ENCODE measurements at places on chromosomes 4 and X.

DNA sequence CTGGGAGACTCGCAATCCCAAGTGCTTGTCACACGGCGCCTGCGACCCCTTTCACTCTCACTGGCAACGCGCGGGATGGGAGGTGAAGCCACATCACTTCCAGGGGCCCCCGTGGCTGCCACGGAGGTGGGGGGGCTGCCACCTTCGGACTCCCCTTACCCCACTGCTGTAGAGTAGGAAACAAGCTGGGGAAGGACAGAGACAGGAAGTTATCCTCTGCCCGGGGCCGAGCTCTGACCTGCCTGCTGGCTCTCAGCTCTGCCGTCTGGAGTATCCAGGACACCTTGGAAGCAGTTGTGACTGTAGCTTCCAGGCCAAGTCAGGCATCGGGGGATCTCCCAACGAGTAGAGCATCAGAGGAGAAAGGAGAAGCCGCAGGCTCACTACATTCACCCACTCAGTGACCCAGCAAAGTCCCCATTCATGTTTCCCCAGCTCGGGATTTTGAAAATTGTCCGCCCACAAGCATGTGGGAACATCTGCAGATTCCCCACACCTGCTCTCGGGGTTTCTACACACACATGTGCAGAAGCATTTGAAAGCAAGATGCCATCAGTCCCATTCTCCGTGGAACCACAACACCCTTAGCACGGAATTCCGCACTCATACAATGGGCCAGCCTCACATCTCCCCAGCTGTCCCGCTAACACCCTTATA lies 10.8 kb downstream of the PDZD4 start:
- DNase-seq: no peak

DNA sequence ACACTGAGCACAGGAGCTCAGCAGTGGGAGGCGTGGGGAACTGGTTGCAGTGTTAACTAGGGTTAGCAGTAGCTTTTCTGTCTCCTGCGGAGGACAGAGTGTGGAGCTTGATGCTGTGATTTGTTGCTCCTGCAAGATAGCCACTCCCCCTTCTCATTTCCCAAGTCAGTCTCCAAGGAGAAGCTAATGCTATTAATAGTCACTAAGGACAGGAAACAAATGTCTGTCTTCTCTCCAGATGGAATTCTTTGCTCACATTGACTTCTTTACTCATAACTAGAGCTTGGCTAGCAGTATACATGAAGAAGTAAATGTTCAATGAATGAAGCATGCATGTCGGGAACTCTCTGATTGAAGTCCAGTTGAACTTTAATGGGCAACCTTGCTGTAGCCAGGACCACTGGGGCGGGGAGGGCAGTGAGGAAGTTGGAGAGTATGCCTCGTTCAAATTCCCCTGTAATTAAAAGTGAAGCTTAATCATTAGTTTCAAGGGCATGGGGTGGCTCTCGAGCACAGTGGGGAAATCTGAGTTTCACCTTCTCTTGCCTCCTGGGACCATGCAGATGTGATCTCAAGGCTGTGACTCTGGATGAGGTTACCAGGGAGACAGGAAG lies 156.6 kb upstream of the SCML1 start:
- no peak for DNase-seq

- no peak for DNase-seq
Observed at GRCh38 chr4:930028-930551, 2.0 kb downstream of the GAK start.

GRCh38 chrX:74458736-74459135 lies 37.4 kb downstream of the SLC16A2 start:
- no peak for DNase-seq

DNA sequence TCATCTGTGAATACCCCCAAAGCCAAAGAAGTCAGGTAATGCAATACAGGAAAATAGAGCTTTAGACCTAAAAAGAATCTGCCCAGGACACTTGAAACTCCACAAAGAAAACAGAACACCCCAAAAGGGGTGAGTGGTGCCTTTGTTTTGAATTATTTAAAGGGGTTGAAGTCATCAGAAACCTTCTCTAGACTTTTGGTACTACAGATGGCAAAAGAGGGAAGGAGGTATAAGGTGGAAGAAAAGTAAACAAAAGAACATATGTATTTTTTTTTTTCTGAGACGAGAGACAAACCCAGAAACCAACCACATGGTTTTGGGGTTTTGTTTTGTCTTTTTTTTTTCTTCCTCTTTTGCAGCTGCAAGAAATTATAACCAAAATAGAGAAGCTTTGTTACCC lies 1477.8 kb downstream of the C4orf33 start:
- no peak for DNase-seq

- DNase-seq: no peak
Observed at GRCh38 chrX:103530545-103530944, 11.3 kb upstream of the RAB40A start.

GRCh38 chrX:10677490-10677889 lies 57.1 kb upstream of the MID1 start:
- DNase-seq: no peak

- no peak for DNase-seq
Observed at GRCh38 chrX:77561372-77561771, 114.2 kb downstream of the FGF16 start.

DNA sequence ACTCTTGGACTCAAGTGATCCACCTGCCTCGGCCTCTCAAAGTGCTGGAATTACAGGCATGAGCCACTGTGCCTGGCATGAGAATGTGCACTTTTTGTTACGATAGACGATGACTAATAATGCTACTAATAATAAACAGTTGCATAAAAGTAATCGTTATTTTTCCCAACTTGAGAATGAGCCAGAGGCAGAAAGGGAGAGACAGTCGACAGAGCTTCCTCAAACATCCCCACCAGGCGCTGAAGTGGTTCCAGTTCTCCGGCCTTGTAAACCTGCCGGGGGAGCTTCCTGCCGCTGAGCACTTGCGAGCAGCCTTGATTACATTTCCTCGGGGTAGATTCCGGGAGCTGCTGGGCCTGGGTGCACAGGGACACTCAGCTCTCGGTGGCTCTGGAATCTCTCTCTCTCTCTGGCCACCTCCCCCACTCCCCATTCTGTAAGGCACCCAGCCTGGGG lies 8.9 kb upstream of the HTRA3 start:
- DNase-seq: no peak

GRCh38 chr4:81449015-81449414 lies 22.7 kb downstream of the RASGEF1B start:
- no peak for DNase-seq

- no peak for DNase-seq
Observed at GRCh38 chr4:93770201-93770600, 58.4 kb upstream of the ATOH1 start.

DNA sequence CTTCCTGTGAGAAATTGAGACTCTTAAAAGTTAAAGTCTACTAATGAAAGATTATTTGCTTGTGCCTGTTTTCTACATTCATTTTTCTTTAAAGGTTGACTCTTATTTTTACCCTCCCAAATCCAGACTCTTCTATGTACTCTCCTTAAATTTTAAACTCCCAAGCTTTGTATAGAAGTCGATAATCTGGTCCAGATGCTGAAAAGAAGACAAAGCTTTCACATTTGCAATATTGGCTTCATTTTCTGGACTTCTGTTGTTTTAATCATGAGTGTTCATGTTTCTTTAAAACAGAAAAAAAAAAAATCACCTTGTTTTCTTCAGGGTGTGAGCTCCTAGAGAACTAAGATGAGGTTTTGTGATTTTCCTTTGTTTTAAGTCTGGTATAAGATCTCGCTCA lies 53.2 kb upstream of the TBC1D14 start:
- DNase-seq: no peak

DNA sequence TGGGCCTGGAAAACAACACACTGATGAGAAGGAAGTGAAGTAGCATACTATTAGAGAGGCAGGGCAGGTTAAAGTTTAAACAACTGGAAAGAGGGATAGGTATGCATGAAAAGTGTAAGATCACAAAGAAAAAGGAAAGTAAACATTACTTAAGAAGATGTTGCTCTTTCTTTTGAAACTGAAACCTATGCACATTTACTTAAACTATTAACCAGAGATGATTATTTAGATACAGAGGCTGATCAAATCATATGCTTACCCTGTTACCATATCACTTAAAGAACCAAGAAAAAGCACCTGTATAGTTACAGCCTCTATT lies 37.8 kb downstream of the NAP1L5 start:
- DNase-seq: no peak

DNA sequence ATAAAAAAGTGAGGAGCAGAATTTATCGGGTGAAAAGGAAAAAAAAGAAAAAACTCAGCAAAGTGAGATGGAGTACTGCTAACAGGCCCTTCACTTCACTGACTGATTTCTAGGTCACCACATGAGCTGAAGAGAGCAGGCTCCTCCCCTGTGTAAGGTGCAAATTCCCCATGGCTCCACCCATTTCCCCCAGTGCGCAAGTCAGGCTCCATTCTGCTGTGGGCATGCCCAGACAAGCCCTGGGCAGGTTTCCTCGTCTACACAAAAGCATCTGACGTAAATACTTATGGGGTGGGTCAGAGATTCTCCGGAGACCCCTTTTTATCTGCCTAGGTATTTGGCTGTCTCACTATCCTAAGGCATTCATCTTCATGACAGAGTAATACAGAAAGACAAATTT lies 157.9 kb downstream of the MAGEB5 start:
- DNase-seq: no peak

GRCh38 chrX:71542825-71543224 lies 9.9 kb downstream of the OGT start:
- no peak for DNase-seq

DNA sequence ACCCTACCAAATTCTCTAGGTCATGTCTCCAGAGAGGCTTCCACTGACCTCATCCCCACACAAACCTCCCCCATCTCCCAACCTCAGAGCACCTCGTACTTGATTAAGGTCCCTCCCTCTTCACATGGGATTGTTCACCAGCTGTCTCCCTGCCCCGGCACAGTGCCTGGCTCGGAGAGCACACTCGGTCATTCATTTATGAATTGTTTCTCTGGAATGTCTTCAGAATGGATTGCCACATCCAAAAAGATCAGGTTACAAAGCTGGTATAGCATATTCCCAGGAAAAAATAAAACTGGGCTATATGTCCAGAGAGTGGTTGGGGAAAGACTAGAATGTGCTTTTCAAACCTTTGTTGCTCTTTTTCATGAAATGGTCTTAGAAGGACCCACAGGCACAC lies 21.6 kb downstream of the JAKMIP1 start:
- no peak for DNase-seq

- no peak for DNase-seq
Observed at GRCh38 chrX:73826996-73827395, 264.0 kb downstream of the CHIC1 start.

- DNase-seq: no peak
Observed at GRCh38 chr4:41572956-41573355, 35.0 kb downstream of the LIMCH1 start.

DNA sequence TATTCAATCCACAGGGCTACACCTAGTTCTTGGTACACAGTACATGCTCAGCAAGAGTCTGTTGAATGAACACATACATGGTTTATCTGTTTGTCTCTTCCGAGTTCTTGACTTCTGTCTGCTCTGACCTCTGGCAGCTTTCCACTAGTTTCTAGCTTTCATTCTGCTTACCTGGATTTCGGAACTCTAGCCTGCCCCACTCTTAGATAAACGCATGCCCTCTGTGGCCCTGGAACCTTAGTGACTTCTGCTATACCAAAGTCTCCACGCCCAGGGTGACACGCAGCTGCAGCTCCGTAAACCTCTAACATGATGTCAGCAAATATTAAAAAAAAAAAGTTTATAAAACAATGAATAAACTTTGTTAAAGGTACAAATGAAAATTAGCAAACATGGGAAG lies 1.3 kb upstream of the SLC25A4 start:
- no peak for DNase-seq

DNA sequence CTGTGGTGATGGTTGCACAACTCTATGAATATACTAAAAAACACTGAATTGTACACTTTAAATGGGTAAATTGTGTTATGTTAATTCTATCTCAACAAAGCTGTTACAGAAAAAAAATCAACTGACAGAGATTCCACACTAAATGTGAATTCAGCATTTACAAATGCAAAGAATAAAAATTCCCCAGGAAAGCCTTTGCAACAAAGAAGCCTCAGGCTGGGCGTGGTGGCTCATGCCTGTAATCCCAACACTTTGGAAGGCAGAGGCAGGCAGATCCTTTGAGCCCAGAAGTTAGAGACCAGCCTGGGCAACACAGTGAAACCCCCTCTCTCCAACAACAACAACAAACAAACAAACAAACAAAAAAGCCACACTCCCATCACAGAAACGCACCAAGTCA lies 8.9 kb downstream of the BCLAF3 start:
- DNase-seq: no peak

DNA sequence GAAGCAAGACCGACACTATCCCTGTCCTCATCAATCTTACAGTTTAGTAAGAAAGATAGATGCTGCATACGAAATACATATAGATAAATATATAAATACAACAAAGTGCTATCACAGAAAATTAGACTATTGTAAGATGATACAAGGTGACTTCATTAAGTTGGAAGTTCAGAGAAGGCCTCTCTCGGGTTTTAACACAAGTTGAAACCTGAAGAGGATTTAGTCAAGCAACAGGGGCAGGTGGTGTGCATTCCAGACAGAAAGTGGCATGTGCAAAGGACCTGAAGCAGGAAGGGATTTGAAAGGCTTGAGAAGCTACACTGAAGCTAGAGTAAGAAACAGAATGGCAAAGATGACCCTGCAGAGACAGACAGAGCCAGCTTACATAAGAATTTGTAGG lies 36.5 kb downstream of the USP46 start:
- DNase-seq: no peak

DNA sequence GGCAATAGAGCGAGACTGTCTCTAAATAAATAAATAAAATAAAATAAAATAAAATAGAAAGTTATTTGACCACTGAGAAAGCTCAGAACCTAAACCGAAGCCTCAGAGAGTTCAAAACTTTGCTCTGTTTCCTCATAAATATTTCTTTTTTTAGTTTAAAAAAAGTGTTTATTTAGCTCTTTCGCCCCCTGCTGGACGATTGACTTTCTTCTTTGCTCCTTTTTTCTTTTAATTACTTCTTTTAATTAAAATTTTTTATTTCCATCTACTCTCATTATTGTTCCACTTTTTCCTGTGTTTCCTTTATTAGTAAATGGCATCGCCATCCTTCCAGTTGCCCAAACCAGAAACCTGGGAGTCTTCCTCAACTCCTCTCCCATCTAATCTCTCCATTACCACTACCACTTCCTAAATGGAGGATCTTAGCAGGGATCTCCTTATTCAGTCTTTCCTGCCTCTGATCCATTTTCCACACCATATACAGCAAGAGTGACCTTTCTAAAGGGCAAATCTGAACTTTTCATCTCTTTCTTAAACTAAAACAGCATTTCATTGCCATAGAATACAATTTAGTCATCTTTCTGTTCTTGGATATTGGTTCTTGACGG lies 728 bp upstream of the IL13RA2 start:
- no peak for DNase-seq

DNA sequence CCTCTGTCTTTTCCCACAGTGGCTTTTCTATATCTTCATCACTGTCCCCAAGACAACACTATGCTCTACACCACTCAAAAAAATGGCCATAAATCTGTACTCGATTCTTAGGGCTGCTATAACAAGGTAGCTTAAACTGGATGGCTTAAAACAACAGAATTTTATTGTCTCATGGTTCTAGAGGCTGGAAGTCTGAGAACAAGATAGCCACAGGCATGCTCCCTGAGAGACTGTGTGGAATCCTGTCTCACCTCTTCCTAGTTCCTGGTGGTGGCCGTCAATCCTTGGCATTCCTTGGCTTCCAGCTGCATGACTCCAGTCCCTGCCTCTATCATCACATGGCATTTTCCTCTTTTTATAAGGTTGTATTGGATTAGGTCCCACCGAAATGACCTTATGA lies 70.7 kb upstream of the DCLK2 start:
- no peak for DNase-seq
